ENCODE measurements at places on chromosomes 7 and 10.
A peak's percentile ranks its signal among the peaks of the same experiment; 100 is the strongest.

DNA sequence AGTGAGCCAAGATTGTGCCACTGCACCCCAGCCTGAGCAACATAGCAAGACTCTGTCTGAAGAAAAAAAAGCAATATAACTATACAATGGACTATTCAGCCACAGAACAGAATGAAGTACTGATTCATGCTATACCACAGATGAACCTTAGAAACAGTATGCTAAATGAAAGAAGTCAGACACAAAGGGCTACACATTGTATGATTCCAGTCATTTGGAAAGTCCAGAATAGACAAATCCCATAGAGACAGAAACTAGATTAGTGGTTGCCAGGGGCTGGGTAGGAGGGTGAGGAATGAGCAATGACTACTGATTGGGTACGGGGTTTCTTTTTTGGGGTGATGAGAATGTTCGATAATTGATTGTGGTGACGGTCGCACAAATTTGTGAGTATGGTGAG, 9.6 kb upstream of the CFAP70 start:
- DNase-seq, result no peak

- DNase-seq, result no peak
Measured at GRCh38 chr7:3747467-3747866, 446.4 kb downstream of the SDK1 start.

DNA sequence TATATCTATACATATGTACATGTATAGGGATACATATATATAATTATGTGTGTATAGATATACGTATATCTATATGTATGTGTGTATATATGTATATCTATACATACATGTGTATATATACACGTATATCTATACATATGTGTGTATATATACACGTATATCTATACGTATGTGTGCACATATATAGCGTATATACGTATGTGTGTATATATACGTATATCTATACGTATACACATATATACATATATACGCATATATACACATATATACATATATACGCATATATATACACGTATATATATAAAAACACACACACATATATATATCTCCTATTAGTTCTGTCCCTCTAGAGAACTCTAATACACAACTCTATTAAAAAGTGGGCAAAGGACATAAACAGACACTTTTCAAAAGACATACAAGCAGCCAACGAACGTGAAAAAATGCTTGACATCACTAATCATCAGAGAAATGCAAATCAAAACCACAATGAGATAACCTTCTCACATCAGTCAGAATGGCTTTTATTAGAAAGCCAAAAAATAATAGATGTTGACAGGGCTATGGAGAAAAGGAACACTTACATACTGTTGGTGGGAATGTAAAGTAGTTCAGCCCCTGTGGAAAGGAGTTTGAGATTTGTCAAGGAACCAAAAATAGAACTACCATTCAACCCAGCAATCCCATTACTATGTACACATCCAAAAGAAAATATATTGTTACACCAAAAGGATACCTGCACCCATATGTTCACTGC, 22.0 kb upstream of the TMEM120A start:
- no peak for DNase-seq

DNA sequence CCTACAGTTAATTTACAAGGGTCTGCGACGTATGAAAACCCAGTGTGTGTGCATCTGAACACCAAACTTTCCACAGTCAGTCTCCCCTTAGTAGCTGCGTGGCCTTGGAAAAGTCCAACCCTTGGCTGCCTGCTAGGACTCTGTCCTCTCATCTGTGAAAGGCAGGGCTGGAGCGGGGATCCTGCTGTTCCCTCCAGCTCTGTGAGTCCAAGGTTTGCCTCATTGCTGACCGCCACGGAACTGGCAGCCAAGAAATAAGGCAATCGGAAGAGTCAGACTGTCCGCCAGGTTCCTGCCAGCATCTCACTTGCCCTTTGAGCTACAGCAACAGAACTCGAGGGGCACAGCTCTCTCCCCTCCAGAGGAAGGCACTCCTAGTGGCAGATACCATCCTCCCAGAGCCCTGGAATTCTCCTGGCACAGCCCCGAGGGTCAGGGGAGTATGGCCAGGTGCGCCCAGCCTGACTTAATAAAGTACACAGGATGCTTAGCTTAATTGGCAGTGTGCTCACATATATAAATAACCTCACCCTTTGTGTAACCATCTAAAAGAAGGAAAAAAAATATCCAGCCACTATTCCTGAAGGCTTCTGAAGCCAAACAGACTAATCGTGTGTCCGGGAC, 530.1 kb upstream of the FOXK1 start:
- no peak for DNase-seq

DNA sequence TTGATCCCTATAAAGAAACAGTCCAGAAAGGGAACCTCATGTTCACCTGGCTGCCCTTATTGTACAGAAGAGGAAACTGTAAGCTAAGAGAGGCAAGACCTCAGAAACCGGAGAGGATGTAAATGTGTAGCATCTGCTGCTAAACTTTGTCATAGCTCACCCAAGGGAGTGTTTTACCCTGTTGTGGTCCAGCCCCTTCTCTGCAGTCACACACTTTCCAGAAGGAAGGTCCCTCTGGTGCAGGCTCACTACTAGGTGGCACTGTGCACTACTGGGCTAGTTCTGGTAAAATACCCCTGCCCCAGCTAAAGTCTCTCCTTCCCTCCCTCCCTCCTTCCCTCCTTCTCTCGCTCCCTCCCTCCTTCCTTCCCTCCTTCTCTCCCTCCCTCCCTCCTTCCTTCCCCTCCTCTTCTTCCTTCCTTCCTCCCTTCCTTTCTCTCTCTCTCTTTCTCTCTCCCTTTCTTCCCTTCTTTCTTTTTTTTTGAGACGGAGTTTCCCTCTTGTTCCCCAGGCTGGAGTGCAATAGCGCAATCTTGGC, 42.5 kb upstream of the LCOR start:
- no peak for DNase-seq

DNA sequence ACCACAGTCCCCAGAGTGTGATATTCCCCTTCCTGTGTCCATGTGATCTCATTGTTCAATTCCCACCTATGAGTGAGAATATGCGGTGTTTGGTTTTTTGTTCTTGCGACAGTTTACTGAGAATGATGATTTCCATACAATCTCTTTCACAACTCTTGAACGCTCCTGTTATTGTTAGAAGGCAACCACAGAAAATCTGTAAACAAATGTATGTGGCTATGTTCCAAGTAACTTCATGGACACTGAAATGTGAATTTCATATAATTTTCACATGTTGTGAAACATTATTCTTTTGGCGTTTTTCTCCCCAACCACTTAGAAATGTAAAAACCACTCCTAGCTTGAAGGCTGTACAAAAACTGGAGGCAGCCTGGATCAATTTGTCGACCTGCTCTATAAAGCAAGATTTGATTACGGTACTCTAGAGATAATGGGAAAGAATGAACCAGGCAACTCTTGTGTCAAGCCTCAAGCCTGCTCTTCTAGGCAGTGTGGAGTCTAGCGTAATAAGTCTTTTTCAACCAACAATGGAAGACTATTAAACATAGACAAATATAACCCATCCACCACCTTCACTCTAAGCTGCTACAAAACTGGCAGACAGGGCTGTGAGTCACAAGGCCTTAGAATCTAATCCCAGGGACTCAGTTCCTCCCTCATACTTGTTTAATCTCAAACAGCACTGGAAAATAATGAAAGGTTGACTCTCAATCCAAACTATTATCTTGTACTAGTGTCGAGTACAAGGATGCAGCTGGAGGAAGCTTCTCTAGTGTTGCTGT, 22.7 kb downstream of the ARL3 start:
- DNase-seq, result no peak

GRCh38 chr7:30327813-30328212, 43.4 kb downstream of the ZNRF2 start:
- DNase-seq, result no peak

GRCh38 chr10:77392236-77392721, 245.3 kb downstream of the KCNMA1 start:
- DNase-seq, result no peak

- peak; percentile 64 for DNase-seq
Measured at GRCh38 chr7:120805636-120806388, 52.1 kb downstream of the TSPAN12 start.

- DNase-seq, result no peak
Measured at GRCh38 chr7:1249731-1250130, 17.1 kb downstream of the UNCX start.

- no peak for DNase-seq
Measured at GRCh38 chr10:129442866-129443265, 24.2 kb upstream of the MGMT start.

DNA sequence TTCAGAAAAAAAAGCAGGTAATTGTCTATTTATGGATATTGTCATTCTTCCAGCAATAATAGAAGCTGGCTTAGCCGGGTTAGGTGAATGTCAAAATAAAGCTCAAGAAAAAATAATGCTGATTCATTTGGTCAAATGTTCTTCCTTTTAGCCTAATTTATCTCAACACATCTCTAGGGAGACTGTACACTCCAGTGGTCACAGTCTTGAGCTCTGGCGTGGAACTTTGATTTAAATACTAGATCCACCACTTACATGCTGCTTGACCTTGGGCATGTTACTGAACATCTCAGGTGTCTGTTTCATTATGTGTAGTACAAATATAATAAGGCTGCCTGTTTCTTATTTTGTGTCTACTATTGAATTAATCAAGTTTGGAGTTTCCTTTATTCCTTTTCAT, 22.0 kb downstream of the PRTFDC1 start:
- no peak for DNase-seq

GRCh38 chr7:83271212-83272099, 108.8 kb upstream of the PCLO start:
- peak; percentile 37 for DNase-seq

GRCh38 chr7:83478616-83479015, 170.3 kb downstream of the SEMA3E start:
- no peak for DNase-seq

DNA sequence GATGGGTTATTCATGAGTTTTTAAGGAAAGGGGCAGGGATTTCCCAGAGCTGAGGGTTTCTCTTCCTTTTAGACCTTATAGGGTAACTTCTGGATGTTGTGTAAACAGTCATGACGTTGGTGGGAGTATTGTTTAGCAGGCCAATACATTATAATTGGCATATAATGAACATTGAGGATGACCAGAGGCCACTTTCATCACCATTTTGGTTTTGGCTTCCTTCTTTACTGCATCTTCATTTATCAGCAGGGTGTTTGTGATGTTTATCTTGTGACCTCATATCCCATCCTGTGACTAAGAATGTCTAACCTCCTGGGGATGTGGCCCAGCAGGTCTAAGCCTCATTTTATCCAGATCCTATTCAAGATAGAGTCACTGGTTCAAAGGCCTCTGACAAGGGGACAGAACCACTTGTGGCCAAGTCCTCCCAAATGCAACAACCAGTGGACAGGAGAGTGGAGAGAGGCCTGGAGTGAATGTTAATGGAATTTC, 77.3 kb upstream of the RPA3 start:
- no peak for DNase-seq

GRCh38 chr10:87829986-87830729, 12.1 kb upstream of the ATAD1 start:
- no peak for DNase-seq

DNA sequence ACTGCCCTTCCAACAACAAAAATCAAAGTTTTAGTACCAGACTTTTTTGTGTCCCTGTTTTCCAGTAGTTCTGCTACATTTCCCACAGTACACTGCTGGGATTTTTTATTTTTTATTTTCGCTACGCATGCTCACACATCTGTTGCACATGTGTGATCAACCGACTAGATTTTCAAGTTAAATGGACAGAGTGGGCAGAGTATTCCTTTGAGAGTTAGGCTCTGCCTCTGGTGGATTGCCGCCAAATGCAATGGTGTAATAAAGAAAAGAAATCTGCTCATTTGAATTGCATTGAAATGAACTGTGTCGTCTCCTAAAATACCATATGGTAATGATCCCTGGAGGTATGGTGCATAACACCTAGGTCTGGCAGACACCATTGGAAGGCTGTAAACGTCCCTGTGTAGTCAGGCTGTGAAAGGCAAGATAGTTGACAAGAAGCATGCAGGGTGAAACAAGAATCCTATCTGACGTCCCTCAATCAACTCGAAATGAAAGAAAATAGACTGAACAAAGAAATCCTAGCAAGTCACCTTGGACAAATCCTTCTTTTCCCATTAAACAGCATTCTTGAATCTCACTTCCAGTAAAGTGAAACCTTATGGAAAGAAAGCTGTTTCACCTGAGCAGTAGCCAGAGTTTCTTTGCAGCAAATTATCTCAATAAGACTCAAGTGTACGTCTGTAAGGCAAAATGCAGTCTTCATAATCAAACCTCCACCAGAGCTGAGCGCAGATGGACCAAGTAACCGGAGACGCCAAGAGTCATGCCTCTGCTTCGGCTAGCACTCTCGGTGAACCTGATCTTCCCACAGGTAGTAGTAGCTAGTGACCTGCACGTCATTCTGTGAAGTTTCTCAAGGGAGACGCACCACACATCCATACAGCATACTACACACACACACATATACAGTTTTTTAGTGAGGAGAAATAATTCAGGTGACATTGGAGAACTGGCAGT, 357.3 kb downstream of the CRPPA start:
- DNase-seq, result peak; percentile 71

GRCh38 chr10:21827308-21827707, 176.2 kb downstream of the DNAJC1 start:
- DNase-seq, result no peak

- DNase-seq, result peak; percentile 48
Measured at GRCh38 chr10:79068203-79068561, 584 bp upstream of the ZMIZ1 start.

GRCh38 chr10:35409808-35410207, 73.5 kb downstream of the CCNY start:
- no peak for DNase-seq

- no peak for DNase-seq
Measured at GRCh38 chr7:157439761-157440160, 103.0 kb downstream of the DNAJB6 start.

GRCh38 chr7:2604608-2605174, 27.1 kb upstream of the TTYH3 start:
- no peak for DNase-seq

- DNase-seq, result no peak
Measured at GRCh38 chr10:124640538-124641231, 103.5 kb downstream of the FAM53B start.

DNA sequence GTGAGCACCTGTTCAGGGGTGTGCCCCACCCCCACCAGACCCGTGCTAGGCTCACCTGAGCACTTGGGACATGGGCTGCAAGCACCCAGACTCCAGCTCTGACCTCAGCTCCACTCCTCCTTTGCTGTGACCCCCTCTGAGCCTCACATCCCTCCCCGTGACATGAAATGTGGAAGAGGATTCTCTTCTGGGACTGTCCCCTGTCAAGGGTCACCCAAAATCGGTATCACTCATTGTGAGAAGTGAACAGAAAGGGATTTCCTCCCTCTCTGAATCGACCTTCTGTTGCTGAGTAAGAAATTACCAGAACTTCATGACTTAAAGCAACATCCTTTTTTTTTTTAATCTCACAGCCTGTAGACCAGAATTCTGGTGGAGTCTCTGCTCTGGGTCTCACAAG, 6.2 kb upstream of the CHST15 start:
- DNase-seq, result no peak

Measured in muscle of arm (tissue), 14 donors.